ENCODE measurements at places on chromosomes 5 and 9.

DNA sequence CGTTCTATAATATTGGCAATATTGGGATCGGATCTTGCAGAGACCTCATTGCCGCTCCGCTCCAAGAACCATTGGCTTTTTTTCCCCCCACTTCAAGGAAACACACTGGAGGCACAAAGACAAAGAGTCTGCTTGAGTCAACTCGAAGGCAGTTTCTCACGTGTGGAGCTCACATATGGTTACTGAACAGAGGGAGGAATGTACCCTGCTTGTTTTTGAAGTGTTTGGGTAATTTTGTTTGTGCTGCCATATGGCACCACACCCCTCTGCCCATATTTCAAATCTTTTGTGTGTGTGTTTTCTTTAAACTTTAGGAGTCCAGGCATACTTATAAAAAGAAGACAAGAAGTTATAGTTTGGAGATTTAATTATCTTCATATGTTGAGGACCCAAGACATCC is 595.9 kb downstream of the DTWD2 start:
- no peak for DNase-seq

DNA sequence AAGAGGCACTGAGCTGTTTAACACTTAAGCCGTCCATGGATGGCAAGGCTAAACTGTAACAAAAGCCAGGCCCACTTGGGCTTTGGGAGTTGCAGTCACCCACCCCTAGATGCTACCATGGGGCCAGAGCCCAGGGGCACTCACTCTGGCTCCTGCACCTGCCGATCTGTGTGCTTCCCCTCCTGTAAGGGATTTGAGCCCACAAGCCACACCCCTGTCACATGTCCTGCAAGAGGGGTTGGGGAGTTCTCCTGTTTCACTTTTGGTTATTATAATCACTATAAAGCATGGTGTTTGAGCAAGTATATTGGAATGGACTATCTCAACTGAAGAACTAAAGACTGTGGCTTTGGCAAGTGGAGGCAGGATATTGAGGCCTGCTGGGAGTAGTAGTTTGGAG is 14.0 kb upstream of the GPR151 start:
- DNase-seq: no peak

- no peak for DNase-seq
These were observed 44.8 kb upstream of the EGFL7 start for GRCh38 chr9:136617746-136618579.

DNA sequence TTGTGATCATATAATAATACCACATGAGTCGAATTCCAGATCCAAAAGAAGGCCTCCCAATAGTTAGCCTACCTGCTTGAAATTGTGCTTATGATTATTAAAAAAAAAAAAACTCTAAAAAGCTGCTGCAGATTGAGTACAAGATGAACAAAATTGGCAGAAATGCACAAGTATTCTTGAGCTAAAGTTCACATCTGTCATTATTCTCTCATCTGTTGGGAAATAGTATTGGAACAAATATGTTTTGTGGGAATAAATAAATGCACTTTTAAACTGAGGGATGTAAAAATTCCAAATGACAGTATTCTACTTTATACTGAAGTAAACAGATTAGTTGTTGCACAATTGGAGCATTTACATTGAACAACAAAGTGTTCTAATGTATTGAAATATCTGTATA is 15.7 kb downstream of the DAB2 start:
- no peak for DNase-seq

GRCh38 chr9:136532799-136533774 is 12.8 kb downstream of the NOTCH1 start:
- DNase-seq: peak; percentile 47

- no peak for DNase-seq
These were observed 1033.4 kb downstream of the TLE4 start for GRCh38 chr9:80605129-80605528.

DNA sequence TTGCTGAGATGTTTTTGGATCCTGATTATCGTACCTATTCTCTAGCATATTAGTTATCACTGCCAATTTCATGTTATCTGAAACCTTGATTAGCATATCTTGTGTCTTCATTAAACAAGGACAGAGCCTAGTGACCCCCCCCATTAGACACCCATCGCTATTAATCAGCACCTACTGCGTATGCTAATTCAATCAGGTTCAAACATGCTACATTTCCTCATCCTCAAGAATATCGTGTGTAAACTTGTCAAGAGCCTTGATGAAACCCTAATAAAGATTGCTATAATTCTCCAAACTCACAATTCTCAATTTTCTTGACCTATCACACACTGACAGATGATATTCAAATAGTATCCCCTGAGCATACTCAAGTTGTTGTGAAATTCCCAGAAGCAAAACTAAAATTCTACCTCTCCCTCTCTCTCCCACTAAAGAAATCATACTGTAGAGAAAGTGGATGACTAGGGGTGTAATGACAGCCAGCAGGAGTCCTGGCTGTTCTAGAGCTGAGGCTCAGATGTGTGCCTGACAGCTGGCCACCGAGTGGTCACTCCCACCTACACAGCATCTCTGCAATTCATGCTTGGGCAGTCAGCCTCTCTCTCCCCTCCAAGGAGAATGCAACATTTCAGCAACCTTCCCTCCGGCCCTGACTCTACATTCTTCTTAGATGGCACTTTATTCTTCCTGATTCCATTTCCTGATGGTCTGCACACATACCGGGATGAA is 9.2 kb upstream of the ZNF354A start:
- DNase-seq: no peak

- no peak for DNase-seq
These were observed 526.5 kb upstream of the NUDT12 start for GRCh38 chr5:104088876-104089778.

GRCh38 chr5:68408345-68408871 is 192.9 kb downstream of the PIK3R1 start:
- DNase-seq: no peak

DNA sequence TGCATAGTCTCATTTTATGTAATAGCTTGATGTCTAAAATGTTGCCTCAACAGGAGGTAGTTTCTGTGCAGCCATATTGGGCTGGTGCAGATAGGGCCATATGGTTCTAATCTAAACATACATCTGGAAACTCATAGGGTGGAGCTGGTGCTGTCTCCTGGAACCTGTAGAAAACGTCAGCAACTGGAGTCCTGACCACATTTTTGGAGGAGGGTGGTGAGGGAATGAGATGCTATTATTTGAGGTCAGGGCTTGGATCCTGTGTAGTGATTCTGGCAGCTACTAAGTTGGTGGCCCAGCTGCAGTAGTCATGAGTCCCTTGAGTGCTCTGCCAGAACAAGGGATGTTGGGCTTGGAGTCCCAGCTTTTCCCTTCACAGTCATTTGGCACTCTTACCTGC is 14.1 kb downstream of the MAN2A1 start:
- DNase-seq: no peak

- no peak for DNase-seq
These were observed 29.4 kb upstream of the LIFR start for GRCh38 chr5:38585816-38586215.

- DNase-seq: no peak
These were observed 2.4 kb downstream of the ANKRD31 start for GRCh38 chr5:75234251-75234650.

DNA sequence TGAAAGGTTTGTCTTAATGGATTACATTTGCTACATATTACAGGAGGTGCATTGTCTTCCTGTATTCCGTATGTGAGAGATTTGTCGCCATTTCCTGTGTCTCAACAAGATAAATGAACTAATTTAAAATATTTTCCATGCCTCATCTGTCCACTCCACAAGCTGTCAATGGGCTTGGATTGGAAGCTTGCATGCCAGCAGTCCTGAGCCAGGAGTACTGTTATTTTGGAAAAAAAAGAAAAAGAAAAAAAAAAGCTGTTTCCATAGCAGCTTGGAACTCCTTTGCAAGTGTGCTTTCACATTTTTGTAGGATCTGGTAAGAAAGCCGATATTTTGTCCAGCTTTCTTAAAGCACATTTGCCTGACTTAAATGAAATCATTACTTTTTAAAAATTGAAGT is 330.8 kb downstream of the KDM4C start:
- DNase-seq: no peak

- no peak for DNase-seq
These were observed 2115.0 kb downstream of the MAT2B start for GRCh38 chr5:165620394-165620793.

DNA sequence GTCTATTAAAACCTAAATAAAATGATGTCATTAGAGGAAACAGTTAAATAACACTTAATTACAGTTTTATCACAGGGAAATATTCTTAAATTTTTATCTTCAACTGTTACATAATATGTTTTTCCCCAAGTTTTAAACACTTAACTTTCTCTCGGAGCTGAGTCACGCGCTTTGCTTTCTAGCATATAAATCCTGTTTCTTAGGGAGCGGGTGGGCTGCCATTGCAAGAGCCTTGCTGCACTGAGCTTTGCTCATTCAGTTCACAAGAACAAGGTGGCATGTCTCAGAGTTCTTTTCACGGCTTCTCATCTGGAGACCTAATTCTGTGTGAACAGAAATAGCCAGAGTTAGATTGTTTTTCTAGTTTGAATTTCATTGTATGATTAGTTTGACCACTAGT is 166.1 kb downstream of the ZSWIM6 start:
- DNase-seq: no peak

DNA sequence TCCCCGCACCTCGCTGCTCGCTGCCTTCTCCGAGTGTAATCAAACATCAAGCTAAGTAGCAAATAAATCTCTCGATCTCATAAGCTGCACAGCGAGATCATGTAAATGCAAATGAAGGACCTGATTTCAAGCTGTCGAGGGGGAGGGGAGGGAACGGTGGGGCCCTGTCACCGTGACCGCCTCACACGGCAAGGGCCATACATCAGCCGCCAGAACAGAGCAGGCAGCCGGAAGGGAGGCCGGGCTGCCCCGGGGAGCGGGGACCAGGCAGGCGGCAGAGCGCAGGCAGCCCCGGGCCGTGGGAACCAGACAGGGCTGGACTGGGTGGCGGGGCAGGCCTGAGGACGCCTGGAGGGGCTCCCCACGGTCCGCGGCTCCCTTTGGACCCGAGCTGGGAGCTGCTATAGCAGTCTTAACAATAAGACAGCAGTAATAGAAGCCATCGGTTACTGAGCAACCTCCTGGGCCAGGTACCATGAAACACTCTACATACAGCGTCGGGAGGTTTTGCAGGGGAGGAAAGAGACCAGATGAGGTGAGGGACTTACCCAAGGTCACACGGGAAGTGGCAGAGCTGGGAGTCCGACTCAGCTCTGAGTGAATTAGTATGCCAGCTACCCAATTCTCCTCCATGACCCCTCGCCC is 76.8 kb downstream of the CFAP77 start:
- peak; percentile 5 for DNase-seq

DNA sequence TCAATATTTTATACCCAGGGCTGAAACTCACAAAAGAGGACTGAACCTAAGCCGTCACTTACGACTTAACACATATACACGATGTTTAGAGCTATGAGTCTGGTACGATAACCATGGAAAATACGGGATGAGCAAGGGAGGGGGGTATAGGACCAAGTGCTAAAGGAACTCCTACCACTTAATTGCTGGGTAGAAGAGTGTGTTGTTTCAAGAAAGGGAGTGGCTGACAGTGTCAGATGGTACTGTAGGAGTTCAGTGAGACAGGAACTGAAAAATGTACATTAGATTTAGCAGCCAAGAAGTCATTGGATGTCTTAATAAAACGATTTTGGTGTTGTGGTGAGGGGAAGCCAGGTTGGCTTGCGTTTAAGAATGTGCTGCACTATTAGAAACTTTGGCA is 21.6 kb downstream of the SLC12A2 start:
- no peak for DNase-seq

DNA sequence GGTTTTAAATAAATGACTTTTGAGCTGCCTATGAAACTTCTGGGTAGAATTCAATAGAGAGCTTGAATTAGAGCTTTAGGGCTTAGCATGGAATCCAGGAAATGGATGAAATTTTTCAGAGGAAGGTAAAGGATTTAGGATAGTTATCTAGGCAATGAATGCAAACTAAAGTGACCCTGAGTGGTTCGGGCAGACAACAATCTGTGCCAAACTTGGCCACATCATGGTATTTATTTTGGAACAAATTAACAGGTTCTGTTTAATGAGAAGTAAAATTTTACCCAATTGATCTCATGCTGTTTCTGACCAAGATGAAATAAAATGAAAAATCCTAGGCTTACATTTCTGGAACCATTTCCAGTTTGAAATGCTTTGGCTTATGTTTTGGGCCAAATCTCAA is 934.4 kb downstream of the MAT2B start:
- no peak for DNase-seq

GRCh38 chr5:181069767-181070491 is 29.9 kb downstream of the BTNL9 start:
- DNase-seq: no peak

DNA sequence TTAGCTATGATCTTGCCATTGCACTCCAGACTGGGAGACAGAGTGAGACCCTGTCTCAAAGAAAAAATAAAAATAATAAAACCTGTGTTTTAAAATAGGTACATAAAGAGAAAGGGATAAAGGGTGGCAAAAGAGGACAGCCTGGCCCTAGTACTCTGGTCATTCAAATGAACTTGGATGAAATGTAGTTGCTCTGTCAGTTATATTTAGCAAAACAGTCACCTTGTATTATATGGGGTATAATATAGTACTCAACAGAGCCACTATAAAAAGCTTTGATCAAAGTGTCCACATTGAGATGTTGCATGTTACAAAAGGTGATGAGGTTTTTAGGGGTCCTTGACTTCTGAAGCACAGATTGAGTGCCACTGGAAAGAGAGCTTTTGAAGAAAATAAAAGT is 61.1 kb upstream of the EQTN start:
- DNase-seq: no peak

DNA sequence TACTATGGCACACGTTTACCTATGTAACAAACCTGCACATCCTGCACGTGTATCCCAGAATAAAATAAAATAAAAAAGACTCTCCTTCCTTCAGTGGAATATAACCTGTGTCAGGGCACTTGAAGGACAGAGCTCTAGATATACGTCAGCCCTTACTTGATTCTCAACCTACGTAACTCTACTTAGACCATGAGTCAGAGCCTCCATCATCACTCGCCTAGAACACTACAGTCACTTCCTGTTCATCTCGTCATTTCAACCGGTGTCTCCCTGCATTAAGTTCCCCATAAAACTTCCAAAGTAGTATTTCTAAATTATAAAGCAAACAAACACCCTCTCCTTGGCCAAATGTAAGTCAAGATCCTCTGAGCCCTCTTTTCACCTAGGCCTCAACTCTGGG is 243.5 kb upstream of the CCNG1 start:
- DNase-seq: no peak

DNA sequence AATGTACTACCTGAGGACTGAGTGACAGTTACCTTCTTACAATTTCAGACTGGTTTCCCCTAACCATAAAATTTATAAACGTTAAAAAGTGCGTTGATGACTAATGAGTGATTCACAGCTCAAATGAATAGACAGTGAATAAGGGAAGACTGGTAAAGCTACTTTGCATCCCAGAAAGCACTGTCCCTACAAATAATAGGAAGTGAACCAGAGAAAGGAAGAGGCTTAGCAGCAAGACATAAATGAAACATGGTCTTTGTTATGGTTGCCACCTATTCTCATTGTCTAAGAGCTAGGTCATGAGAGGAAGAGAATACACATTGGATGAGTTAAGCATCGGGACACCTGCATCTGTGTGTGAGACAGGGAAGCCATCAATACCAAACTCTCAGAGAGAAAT is 849.2 kb downstream of the TAF11L14 start:
- no peak for DNase-seq

All from stimulated activated CD8-positive, alpha-beta memory T cell treated with anti-CD3 and anti-CD28 coated beads, Interleukin-4, amount 100 ng/mL, for 1 hour (primary cell).